ENCODE measurements at places on chromosomes 4 and X. TPM values are rescaled to one million over a fixed set of nuclear protein-coding genes. Genes with fewer than 3 reads are reported as not detected.

DNA sequence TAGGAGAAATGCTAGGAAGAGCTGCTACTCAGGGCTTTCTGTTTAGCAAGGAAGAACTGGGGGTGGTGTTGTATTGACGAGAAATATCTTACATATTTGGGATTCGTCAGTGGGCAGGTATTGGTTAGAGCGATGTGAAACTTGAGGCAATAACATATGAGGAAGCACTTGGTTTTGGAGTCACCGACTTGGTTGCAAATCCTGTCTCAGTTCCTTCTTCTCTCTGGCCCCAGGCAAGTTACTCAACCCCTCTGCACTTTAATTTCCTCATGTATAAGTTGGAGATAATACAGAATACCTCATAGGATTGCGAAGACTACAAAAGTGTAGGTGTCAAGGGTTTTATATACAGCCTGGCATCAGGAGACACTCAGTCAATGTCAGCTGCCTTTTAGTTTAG, 34.1 kb downstream of the GPAT3 start:
- no peak for DNase-seq

GRCh38 chr4:105836537-105836936, 58.7 kb upstream of the NPNT start:
- no peak for DNase-seq

DNA sequence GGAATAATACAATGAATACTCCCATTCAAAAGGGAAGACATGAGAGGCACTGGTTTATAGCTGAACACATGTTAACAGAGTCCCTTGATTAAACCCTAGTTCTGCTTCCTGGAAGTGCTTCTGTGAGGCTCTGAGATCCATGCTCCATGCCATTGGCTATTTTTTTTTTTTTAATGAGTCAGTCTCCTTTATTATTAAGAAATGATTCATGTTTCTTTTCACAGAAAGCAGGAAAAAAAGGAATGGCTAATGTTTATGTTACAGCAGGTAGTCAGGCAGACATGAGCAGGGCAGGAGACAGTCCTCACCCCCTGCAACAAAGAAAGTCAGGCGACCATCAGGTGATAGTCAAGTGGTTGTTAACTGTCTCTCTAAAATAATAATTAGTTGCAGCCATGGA, 598.7 kb downstream of the EPHA5 start:
- no peak for DNase-seq

DNA sequence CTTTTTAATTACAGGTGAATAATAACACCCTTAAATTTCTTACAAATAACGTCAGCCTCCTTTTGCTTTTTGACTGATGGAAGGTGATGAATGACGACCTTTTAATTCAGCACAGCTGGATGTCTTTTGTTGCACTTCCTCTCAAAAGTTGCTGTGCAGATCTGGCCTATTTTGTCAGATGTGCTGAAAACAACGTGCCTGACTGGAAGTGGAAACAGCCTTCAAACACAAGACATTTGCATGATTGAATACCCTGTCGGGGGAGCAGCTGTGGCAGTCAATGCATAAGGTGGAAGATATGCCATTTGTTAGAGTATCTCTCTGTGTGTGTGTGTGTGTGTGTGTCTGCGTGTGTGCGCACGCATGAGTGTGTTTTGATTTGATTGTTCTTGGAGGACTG, 579.7 kb downstream of the SPRY1 start:
- DNase-seq = no peak

- DNase-seq = no peak
These were observed 30.8 kb downstream of the RBBP7 start for GRCh38 chrX:16839219-16839851.

GRCh38 chr4:73603854-73604584, 16.2 kb downstream of the RASSF6 start:
- DNase-seq = no peak

- no peak for DNase-seq
These were observed 203.5 kb upstream of the TET2 start for GRCh38 chr4:104942990-104943743.

GRCh38 chr4:80454556-80454955, 119.0 kb downstream of the CFAP299 start:
- no peak for DNase-seq

- DNase-seq = no peak
These were observed 42.9 kb downstream of the NDST3 start for GRCh38 chr4:118076958-118077766.

DNA sequence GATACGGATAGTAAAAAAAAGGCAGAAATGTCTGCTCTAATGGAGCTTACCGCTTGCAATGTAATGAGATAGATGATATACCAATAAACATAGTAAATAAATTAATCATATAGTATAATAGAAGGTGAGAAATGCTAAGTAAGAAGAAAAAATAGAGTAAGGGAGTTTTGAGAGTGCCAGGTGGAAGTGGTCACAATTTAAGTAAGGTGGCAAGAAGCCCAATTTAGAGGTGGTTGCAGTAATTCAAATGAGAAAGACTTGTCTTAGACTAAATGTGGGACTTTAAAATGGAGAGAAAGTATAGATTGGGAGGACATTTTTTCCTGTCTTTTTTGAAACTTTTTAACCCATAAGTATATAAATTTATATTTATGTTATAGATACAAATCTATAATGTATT, 26.0 kb downstream of the TBC1D19 start:
- DNase-seq = no peak

DNA sequence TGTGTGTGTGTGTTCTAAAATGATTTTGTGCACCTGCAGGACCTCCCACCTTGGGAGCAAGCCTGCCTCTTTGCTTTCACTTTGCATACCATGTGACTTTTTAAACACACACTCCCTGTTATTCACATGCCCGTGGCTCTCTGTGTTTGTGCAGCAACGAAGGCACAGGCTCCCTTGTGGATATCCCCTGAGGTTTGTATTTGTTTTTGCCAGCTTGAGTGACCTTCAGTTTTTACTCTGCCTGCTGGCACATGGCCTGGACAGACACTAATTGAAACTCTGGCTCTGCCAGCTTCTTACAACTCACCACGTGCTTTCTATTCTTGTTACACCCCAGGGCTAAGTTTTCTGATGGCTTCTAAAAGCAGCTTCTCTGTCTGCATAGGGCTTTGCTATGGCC, 885.8 kb downstream of the SH3BGRL start:
- no peak for DNase-seq

- DNase-seq = no peak
These were observed 34.4 kb upstream of the ANXA3 start for GRCh38 chr4:78517050-78517652.

GRCh38 chr4:1344696-1345095, 2.3 kb upstream of the UVSSA start:
- DNase-seq = no peak

DNA sequence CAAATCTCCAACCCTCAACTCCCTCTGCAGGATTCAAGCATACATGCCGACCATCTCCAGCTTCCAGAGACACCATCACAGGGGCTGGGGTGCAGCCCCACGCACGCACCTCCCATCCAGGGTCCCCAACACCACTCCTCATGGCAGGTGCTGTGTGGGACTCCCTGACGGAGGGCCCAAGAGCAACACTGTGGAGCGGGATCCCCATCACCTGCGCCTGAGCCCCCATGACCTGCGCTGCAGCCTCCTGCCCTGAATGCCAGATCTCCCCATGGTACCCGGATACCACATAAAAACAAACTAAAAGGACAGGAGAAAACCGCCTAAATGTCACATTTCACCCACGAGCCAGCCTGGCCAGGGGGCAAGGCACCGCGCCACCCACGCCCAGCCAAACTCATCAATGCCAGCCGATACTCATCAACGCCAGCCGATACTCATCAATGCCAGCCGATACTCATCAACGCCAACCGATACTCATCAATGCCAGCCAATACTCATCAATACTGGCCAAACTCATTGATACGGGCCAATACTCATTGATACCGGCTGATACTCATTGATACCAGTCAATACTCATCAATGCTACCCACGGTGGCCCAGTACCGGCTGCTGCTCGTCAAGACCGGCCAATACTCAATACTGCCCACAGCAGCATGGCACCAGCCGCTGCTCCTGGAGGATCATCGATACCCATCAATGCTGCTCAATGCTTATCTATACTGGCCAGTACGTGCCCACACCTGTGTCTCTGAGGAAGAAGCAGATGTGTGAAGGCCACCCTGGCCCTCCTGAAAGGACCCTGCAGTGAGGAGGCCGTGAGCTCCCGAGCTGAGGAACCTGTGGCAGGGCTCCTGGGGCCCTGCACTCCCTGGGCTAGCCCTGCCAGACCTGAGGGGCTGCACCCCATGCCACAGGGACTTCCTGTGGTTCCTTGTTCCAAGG, 6.2 kb downstream of the CTBP1 start:
- DNase-seq = peak; percentile 69

DNA sequence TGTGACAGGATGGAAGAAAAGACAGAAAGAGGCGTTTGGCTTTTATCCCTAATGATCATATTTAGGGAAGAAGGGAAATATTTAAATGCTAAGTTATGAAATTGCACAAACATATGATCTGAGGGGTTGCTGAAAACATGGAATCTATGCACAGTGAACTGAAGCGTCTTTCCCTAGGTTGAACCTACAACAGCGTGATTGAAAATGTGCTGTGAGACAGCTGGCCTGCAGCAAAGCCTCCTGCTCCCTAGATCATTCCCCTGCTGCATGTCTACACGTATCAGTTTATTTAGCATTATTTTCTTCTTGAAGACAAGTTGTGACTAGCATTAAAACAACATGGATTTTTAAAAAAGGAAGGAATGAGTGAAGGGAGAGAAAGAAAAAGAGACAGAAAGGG, 272.5 kb upstream of the TRAM1L1 start:
- no peak for DNase-seq

- no peak for DNase-seq
These were observed 120.1 kb downstream of the SYNPO2 start for GRCh38 chr4:119008761-119009160.

DNA sequence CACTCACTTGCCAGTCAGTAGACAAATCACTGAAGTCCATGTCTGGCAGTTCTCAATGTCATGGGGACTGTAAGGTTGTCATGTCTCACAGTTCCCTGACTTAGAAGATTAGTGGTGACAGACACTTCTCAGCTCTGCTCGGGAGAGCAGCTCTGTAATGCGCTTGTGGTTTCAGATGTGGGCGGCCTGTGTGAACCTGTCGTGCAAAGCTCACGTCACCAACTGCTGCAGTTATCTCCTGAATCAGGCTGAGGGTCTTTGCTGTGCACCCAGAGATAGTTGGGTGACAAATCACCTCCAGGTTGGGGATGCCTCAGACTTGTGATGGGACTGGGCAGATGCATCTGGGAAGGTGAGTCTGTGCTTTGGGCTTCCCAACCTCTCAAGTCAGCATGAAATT, at the start of gene IL9R:
Gene IL9R (plus strand): TSS at position 261 of the 400 bp plus-strand sequence. CDS start 64 bp downstream, at position 325.
- no peak for DNase-seq

DNA sequence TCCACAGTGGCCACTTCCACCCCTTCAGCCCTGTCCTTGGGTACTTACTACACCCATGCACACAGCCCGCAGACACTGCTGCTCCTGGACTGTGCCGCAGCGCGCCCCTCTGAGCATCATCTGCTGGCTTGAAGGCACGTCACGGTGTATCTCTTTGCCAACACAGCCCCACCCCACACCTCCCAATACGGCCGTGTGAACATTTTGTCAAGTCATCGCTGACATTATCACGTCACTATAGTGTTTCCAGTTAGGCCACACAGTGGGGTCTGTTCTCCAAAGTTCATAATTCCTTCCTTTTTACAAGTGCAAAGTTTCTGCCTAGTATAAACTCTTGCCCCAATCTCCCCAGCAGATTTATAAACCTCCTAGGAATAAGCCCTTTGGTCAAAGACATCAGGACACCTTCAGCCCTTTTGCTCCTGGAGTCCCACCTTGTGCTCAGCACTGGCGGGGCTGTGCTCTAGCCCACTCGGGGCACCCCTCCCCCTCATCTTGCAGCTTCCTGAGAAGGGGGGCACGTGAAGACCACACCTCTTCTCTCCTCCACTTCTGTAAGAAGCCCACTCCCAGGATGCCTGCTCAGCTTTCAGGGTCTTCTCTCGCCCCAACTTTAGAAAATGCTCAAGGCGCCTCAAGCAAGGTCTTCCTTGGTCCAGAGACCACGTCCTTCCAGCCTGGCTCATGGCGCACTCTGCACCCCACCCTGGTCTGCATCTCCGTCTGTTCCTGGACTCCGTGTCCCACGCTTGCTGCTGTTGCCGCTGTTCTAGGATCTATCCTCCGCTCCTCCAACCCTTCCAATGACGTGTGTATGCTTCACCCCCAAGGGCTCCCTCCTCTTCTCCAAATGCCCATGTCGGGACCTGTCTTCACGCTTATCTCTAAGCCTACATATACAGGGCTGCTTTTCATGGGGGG, 7.2 kb downstream of the FAM53A start:
- no peak for DNase-seq

GRCh38 chr4:147284256-147284835, 196.6 kb upstream of the EDNRA start:
- no peak for DNase-seq

DNA sequence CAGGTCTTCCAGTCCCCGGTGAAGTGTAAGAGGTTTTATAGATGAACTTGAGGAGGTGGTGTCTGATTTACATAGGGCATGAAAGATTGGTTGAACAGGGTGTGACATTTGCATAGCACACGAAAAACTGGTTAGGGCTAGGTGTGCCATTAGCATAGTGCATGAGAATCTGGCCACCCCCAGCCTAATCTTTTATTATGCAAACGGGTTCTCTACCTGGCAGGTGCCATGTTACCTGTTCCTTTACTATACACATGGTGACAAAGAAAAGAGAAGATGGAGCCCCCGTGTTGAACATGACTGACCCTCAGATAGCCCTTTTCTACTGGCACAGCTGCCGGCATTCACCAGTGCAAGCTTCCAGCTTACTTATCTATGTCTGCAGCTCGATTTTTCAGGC, 71.0 kb downstream of the UCHL1 start:
- no peak for DNase-seq

GRCh38 chr4:85556283-85556682, 81.3 kb downstream of the ARHGAP24 start:
- DNase-seq = no peak

The DCAF4L1 gene
- 0.46 TPM for total RNA-seq

The GAGE1 gene
- not detected for total RNA-seq

The RS1 gene
- total RNA-seq = not detected

The VSIG4 gene
- 8.1 TPM for total RNA-seq

The SRP72 gene
- 43.4 TPM for total RNA-seq

The UGT2B17 gene
- not detected for total RNA-seq

The INTS6L gene
- total RNA-seq = 3.7 TPM

The CSAG3 gene
- total RNA-seq = not detected
